Spinal cord (tissue), 10 donors: ENCODE measurements at places on chromosomes 1 and 21.

DNA sequence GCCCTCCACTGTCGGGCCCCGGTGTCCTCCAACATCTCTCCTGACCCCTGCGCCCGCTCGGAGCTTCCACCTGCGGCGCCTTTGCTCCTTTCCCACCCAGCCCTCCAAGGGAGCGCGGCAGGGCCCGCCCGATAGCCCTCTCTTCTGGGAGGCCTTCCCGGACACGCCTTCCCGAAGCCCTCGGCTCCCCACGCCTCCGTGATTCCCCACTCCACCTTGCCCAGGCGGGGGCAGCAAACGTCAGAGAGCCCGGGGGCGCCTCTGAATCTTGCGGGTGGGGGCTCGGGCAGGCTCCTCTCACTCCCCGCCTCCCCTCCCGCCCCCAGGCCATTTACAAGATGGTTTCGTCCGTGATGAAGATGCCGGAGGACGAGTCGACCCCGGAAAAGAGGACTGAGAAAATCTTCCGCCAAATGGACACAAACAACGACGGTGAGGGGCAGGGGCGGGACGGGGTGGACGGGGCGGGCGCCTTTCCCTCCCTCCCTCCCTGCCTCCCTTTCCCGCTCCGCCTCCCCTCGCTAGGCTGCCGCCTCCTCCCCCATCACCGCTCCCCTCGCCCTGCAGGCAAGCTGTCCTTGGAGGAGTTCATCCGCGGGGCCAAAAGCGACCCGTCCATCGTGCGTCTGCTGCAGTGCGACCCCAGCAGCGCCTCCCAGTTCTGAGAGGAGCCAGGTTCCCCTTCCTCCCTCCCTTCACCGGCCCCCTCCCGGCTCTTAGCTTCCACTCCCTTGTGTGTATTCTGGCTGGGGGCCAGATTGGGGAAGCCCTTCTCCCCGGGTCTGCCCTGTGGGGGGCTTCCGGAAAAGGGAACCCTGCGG is 7.1 kb downstream of the HPCA start:
- peak; percentile 80 for DNase-seq

DNA sequence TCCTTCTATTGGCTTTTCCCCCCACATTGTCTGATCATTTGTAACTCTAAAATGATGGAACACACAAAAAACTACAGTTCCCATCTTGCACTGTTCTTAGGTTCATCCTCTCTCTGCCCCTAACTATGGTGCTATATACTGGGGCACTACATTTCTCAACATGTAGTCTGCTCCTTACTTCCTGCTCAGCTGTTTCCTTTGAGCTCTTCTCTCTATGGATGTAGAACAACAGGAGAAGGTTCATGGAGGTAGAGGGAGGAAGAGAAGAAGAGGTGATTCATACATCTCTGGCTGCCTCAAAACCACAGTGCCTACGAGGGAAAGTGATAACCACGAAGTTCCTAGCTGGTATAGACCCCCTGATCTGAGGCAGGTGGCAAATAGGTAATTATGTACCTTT is 7.0 kb upstream of the C1orf146 start:
- DNase-seq = no peak

- no peak for DNase-seq
Measured at GRCh38 chr1:100219883-100220282, 29.8 kb downstream of the DBT start.

DNA sequence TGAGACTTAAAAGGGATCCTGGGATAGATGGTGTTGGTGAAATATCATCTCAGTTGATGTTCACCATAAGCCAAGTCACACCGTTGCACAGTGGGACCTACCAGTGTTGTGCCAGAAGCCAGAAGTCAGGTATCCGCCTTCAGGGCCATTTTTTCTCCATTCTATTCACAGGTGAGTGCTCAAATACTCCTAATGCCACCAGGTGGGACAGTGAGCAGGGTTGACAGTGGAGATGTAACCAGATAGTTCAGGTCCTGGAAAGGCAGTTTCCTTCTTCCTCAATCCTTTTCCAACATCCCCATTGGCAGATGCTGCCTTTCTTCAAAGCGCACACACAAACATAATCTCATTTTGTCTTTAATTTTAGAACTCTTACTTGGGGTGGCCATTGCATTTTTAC is 11.6 kb downstream of the CD160 start:
- DNase-seq = no peak

DNA sequence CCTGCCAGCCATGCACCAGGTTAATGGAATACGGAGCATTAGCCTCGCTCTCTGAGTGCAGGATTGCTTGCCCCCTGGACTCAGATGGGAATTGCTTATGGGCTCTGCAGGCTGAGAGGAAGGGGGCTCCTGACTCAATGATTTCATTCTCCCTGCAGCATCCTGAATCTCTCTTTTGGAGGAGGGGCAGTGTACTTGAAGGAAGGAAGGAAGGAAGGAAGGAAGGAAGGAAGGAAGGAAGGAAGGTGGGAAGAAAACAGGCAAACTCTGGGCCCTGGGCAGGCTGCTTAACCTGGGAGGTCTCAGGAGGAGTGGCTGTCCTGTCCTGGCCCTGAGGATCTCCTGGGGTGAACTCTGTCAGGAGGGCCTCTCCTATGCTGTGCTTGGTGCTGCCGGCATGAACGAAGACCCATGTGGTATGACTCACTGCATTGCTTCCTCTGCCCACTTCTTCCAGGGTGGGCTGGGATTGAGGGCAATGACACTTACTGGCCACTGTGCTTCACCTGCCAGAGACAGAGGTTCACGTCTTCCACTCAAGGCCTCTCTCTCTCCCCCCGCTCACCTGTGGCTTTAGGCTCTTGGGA is 257.1 kb upstream of the CSF3R start:
- DNase-seq = no peak

DNA sequence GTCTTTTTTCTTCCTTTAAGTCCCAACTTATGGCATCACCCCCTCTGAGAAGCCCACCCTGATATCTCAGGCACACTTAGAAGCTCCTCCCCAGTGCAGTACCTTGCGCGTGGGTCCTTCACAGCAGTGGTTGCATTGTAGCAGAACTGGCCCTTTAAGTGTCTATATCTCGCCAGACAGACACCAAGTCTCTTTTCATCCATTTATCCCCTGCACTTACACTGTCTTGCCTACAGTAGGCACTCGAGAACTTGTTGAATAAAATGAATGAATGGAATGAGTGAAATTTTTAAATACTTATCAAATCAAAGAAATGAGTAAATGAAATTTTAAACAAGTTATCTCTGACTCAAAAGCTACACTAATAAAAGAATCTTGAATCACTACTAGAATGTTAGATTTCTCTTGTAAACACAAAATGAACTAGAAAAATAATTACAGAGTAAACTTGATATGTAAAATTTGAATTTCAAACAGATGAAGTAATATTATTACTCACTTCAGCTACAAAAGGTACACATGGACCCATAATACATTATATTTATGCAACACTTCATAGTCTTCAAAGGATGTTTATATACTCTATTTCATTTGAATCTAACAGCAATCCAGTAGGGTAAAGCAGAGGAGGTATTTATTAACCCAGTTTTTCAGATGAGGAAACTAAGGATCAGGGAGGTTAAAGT is 54.7 kb upstream of the MAN1A2 start:
- DNase-seq = no peak

GRCh38 chr1:33032126-33032869 is 4.4 kb downstream of the AK2 start:
- no peak for DNase-seq

GRCh38 chr1:50972766-50973165 is 2.7 kb downstream of the CDKN2C start:
- DNase-seq = no peak

DNA sequence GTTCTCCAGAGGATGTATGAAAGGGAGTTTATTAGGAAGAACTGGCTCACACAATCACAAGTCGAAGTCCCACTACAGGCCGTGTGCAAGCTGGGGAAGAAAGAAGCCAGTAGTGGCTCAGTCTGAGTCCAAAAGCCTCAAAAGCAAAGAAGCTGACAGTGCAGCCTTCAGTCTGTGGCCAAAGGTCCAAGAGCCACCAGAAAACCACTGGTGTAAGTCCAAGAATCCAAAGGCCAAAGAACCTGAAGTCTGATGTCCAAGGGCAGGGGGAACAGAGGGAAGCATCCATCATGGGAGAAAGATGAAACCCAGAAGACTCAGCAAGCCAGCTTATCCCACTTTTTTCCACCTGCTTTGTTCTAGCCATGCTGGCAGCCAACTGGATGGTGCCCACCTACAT is 21.4 kb upstream of the CEP350 start:
- DNase-seq = no peak

GRCh38 chr1:177872308-177872900 is 97.5 kb downstream of the SEC16B start:
- no peak for DNase-seq

DNA sequence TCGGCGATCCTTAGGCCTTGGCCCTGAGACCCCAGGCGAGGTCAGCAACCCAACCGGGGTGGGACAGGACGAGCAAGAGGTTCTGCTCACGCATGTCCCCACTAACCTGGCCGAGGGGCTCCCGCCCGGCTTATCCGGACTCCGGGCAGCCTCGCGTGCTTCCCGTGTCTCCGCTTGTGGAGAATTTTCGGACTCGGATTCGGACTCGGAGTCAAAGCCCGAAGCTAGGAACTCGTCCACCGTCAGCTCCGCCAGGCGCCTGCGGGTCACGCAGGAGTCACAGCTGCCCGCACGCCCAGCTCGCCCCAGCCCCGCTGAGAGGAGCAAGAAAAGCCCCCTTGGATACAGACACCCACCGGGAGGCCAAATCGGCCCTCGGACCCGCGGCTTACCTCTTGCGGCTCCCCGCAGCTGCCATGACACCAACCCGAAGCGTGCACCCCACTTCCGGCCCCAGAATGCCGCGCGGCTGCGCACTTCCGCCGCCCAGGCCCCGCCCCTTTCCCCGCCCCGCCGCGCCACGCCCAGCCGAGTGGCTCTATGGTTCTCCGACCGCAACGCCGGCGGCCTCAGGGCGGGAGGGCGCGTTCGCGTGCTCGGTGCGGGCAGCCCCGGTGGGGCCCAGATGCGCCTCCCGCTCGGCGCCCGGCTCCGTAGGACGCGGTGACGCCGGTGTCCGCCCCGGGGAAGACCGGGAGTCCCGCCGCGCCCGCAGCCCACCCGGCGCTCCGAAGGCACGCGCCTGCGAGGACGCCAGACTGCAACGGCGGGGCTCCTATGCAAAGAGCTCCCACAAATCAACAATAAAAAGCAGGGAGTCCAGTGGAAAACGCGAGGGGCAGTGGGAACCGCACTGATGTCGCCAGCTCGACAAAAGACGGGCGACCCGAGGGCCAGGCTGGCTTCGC is at the start of gene NOC2L:
NOC2L (minus strand) TSS at position 434 of the 908 bp plus-strand sequence; CDS start at position 418, 16 bp downstream.
- DNase-seq = peak; percentile 82

DNA sequence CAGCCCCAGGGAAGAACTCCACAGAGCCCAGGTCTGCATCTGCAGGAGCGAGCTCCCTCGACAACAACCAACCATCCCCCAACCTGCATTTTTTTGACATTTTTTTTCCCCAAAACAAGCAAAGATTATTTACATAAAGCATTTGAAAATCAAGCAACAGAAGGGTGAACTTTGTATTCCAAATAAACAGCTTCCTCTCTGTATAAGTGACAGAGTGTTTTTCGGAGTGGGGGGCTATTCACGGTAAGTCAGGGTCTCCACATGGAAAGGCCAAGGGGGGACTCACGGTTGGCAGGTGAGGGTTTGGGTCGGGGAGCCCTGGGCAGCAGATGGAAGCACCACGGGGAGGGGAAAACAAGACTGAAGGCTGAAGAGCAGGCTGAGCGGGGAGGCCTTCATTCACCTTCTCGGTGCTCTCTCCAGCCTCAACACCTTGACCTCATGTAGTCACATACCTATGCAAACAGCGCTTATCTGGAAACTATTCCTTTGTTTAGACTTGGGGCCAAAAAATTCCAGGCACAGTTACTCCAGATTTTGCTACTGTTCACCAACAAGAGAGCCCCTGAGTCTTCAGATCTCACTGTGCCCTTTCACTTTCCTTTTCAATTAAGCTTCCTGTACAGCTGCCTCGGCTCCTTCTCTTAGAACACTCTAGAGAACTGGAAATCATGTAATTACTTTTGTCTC is 27.6 kb downstream of the C2CD2 start:
- peak; percentile 22 for DNase-seq

- DNase-seq = no peak
Measured at GRCh38 chr1:53811414-53811851, 26.7 kb downstream of the NDC1 start.

DNA sequence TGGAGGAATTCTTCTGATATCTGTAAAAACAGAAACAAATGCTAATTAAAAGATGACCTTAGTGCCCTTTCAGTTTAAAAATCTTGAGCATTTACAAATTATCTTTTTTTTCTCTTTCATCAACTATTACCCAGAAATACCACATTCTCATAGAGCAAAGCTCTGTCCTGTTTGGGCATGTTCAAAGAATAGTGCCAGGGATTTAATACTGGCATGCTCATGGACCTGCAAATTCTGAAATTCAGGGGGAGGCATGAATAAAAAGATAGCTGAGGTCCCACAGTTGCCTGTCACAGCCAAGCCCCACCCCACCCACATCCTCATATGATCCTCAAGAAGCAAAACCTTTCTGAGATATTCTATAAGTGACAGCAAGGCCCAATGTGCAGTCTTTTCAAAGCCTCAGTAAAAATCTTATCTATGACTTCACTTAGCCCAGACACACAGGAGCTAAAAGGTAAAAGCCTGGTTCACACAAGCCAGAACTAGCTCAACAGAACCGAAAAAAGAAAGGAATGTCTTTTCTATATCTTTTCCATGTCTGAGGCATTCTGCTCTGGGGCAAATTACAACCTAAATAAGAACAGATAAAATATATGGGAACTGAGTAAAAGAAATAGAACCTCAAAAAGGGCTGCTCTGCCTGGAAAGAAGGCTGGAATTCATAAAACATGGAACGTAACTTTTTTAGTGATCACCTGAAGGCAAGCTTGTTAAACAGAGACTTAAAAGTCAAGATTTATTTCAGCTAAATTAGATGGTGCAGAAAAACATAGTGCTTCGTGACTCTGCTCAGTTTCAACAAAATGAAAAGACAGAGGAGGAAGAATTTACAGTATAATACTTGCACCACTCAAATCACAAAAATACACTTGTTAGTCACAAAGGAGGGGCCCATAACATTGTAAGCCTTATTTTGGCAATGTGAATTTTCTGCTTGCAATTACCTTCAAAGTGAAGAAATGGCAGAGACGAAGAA is 11.0 kb downstream of the WLS start:
- no peak for DNase-seq

- no peak for DNase-seq
Measured at GRCh38 chr1:54008876-54009275, 9.1 kb downstream of the LDLRAD1 start.

DNA sequence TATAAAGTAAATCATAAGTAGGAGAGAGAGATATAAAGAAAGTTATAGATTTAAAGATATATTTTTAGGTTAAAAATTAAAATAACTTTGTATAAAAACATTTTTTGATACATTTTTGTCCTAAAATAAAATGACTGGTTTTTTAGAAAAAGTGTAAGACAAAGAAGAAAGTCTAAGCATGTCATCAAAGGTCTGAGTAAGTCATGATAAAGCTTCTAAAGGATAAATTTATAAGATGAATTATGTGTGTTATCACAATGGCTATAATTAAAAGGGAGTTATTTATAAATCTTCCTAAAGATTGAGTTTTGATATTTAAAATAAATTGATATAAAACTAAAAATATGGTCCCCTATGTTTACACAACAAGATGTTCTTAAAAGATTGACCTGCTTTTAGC is 370.9 kb downstream of the PTPRU start:
- no peak for DNase-seq

- DNase-seq = no peak
Measured at GRCh38 chr1:98487620-98488019, 173.9 kb upstream of the SNX7 start.

GRCh38 chr1:39102537-39103327 is 76.6 kb downstream of the NDUFS5 start:
- DNase-seq = peak; percentile 91
